ENCODE measurements at places on chromosomes 6 and 20.

- DNase-seq = no peak
Measured at GRCh38 chr20:25313593-25313992, 65.7 kb downstream of the PYGB start.

DNA sequence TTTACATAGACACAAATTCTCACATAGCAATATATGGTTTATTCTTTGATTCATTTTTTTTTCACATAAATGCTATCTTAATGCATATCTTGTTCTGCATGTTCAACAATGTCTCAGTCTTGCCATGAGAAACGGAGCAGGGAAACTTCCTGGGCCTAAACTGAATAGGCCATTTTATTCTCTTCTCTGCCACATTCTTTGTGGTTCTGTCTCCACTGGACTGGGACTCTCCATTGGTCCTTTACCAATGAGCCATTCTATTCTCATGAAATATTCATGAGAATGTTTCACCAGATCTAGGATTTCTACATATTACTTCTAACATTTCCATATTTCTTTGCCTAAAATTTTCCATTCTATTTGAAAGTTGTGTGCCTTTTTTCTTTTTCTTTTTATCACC is 42.8 kb downstream of the LAMA2 start:
- DNase-seq = no peak

DNA sequence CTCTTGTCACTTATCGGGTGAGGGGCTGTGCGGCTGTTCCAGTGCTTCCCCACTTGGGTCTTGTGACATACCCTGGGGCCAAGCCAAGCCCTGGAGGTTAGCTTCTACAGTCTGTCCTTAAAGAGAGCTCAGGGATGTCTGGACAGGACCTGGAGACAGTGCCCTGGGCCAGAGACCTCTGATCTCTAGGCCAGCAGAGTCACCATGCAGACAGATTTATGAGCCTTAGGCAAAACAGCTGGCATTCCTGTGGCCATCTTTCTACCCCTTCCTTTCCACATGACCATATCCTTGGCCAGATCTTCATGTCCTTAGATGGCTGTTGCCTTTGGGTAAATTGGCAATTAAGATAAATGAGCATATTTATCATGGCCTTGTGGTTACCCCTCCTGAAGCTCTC is 678.6 kb downstream of the MAFB start:
- no peak for DNase-seq

DNA sequence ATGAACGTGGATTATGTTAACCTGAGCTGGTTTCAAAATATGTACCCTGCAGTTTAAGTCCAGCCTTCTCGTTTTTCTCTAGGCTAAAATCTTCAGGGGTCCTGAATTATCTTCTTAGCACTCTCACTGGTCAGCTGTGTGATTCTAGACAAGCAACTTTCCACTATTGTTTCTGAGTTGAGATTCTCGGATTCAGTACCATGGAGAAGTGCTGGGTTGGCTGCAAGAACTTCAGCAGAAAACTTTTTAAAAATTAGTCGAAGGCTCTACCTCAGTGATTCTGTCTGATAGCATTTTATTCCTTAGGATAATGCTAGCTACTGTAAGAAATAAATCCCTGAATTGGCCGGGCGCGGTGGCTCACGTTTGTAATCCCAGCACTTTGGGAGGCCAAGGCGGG is 173.7 kb downstream of the GRM1 start:
- DNase-seq = no peak

GRCh38 chr6:133404151-133404550 is 163.0 kb downstream of the EYA4 start:
- DNase-seq = no peak

GRCh38 chr6:146047371-146047770 is 18.5 kb downstream of the GRM1 start:
- DNase-seq = no peak

DNA sequence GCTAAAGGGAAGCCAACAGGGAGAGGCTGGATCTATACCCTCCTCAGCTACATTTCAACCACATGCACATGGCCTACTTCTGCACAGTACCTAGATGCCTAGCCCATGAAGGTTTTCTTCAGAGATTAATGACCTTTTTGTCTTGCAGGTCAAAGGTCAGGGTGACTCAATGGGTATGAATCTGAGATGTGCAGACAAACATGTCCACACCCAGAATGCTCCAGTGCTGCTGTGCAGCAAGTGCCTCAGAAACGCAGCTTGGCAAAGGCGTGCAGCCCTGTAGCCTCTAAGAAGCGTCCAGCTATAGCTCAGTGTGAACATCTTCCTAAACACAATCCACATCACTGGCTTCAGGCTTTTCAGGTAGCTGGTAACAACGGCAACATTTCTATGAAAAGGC is 24.4 kb downstream of the MAP1LC3A start:
- no peak for DNase-seq

DNA sequence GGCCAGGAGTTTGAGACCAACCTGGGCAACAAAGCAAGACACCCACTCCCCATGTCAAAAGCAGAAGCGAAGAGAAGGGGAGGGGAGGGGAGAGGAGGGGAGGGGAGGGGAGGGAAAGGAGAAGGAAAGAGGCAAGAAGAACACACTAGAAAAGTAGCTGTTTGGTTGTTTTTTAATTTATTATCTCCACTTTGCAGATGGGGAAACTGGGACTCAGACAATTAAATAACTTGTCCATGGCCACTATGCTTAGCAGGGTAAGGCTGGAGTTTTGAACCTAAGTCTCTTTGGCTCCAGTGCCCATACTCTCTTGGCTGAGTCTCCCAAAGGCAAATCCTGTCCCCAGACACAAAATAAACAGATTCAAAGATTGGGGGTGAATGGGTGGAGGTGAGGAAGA is 12.4 kb upstream of the GHRH start:
- DNase-seq = no peak

GRCh38 chr6:166354143-166354542 is 11.8 kb upstream of the SFT2D1 start:
- no peak for DNase-seq

- DNase-seq = no peak
Measured at GRCh38 chr6:13741365-13741764, 29.7 kb upstream of the RANBP9 start.

DNA sequence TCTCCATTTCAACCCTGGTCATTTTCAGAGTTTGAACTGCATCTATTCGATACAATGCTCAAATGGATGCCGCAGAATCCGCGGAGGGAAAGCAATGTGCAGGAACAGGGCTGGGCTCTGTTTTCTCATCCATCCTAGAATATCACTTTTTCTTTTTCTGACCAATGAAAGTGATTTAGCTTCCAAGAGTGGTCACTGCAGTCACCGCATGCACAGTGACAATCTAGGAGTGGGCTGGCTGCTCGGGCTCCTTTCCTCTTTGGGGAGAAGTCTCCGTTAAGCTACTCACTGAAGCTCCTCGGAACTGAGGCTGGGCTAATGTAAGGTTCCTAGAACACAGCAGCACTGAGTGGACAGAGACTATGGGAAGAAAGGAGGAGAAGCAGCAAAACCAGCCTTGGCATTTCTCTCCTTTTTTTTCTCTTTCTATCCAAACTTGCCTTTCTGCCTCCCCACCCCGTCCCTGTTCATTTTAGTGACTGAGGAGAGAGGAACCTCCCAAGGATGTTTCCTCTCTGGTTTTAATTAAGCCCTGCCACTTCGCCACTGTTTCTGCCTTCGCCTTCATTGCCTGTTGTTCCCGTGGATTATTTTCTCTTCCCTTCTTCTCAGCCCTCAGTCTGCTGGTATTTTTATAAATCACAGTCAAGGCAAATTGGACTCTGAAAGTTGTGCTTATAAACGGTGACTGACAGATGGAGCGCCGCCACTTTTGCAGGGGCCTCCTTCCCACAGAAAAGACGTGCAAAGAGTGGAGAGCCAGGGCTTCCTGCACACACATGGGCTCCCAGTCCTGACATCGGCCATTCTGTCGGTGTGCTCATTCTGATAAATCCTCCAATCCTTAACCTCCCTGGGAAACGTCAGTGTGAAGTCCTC is 41.1 kb downstream of the RAMACL start:
- DNase-seq = no peak

GRCh38 chr6:17927705-17928104 is 59.7 kb downstream of the KIF13A start:
- DNase-seq = no peak

DNA sequence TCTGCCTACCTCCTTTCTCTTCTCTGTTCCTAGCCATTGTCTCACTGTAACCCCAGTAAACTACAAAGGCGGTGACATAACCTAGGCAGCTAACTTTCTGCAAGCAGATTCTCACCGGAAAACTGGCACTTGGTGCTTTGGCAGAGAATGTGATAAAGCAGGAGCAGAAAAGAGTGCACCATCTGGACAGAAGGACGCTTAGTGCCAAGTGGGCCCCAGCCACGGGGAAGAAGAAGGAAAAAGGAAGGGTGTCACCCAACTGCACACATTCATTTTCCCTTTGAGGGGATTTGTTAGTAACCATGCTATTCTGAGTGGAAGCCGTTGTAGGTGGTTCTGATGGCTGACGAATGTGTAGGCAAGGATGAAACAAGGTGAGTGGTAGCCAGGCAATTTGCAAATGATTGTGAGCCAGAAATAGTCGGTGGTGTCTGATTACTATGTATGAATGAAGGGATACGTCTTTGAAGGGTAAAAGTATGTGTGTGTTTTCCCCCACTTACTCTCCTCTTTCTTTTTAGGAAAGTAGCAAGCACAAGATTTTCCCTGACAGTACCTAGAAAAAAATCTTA is 148.3 kb upstream of the STXBP5 start:
- DNase-seq = no peak

DNA sequence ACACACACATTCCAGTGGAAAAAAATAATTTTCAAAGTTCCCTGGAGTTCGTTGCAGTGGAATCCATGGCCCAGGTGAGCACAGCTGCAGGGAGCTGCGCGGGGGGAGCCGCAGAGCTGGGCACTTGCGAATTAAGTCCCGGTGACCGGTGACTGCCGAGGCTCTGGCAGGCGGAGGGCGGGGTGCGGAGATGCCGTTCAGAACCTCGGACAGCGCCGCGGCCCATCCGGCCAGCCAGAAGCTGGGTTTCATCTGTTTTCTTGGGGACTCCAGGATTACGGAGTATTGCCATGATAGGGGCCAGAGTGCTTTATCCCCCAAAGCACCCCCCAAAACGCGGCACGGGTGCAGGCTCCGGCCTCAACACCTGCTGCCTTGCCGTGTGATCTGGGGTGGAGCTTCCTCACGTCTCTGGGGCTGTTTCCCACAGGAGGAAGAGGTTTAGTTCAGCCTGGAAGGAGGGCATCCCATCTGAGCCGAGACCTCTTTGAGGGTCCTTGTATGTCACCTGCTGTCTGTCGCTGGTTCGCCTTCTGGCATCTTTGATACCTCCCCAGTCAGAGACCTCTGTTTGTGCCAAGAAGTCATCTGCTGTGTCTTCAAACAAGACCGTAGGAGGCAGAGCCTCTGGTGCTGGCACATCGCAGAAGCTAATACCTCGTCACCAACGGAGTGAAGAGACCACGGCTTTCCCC is 99.4 kb downstream of the YTHDF1 start:
- no peak for DNase-seq

DNA sequence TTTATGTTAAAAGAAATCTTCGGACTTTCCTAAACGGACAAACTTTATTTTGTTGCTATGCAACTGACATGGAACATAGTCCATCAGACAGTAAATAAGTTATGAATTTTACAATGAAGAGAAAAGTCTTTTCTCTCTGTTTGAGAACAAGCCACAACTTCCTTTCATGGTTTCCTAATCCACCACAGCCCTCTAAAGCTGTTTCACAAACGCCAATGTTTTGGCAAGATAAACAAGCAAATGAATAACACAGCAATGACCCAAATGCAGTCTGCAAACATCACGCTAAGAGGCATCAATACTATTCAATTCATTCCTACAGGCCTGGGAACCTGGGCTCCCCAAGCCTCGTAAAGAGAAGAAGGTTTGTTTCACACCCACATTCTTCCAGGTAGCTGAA is 60.4 kb downstream of the HAO1 start:
- no peak for DNase-seq

- DNase-seq = no peak
Measured at GRCh38 chr6:2480267-2480966, 235.0 kb upstream of the GMDS start.

- no peak for DNase-seq
Measured at GRCh38 chr6:7559651-7560385, 18.3 kb downstream of the DSP start.

DNA sequence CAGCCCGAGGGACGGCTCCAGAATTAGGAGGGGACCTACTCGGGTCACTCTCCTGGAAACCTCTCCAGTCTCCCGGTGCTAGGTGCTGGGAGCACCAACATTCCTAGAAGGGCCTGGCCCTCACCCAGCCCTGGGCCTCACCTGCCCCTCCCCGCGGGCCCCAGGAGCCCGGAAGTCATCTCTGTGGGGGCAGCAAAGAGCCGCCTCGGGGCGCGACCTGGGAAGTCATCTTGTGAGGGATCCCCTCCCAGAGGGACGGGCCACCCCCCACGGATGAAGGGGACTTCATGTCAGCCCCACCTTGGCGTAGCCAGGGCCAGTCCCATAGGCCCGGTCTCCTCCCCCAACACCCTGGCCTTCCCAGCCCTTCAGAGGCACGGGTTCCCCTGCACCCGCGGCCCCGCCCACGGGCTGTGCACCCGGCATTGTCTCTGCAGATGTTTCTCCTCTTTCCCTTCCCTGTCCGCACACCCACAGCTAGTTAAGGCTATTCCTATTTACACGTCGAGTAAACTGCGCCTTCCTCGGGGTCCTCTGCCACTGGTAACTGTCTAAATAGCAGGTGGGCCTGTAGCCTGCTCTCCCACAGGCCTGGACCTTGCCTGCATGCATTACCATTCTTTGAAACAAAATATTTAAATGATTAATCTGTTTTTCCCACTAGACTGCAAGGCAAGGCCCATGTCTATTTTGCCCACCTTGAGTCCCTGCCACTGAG is 896 bp upstream of the RNASET2 start:
- DNase-seq = no peak

DNA sequence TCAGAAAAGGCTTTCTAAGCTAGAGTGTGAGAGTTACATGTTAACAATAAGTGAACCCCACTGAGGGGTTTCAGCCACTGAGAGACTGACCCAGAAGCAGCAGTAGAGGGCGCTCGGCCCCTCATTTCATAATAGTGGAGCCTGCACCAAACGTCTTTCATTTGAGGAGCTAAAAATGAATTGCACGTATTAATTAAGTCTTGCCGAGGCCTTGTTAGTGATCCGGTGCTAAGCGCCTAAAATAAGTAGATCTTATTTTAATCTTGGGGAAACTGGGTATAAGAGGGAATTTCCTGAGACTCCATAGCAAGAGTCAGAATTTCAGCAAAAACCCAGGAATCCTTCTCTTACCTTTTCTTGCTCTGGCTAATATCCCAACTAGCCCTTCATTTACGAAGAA is 209.7 kb downstream of the FARS2 start:
- peak; percentile 10 for DNase-seq

Measured in stimulated activated CD4-positive, alpha-beta T cell treated with anti-CD3 and anti-CD28 coated beads, TNF-alpha, amount 100 ng/mL, for 1 hour (primary cell).